Stimulated activated CD4-positive, alpha-beta T cell treated with anti-CD3 and anti-CD28 coated beads, Interleukin-2, amount 100 ng/mL, for 48 hours (primary cell): ENCODE measurements at places on chromosomes 1 and 21.

- DNase-seq: no peak
Measured at GRCh38 chr1:83077411-83077810, 921.5 kb downstream of the TTLL7 start.

GRCh38 chr1:4017636-4018365 is 117.7 kb upstream of the C1orf174 start:
- DNase-seq: no peak

DNA sequence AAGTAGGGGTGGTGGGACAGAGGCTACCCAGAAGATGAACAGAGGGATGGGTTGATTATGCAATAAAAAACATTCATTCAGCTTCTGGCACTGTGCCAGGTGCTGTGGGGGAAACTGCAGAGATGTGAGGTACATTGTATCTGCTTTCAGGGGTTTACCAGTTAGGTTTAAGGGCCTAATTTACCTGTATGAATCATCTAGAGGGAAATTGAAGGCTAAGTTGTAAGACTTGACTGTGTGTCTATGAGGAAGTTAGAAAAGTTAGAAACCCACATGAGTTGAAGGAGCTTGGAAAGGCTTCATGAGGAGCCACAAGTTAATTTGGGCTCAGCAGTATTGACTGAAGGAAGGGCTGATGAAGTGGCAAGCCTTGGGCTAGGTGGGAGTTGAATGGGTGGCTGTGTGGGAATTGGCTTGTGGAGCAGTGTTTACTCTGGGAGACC is 36.7 kb upstream of the APOBEC4 start:
- DNase-seq: no peak

DNA sequence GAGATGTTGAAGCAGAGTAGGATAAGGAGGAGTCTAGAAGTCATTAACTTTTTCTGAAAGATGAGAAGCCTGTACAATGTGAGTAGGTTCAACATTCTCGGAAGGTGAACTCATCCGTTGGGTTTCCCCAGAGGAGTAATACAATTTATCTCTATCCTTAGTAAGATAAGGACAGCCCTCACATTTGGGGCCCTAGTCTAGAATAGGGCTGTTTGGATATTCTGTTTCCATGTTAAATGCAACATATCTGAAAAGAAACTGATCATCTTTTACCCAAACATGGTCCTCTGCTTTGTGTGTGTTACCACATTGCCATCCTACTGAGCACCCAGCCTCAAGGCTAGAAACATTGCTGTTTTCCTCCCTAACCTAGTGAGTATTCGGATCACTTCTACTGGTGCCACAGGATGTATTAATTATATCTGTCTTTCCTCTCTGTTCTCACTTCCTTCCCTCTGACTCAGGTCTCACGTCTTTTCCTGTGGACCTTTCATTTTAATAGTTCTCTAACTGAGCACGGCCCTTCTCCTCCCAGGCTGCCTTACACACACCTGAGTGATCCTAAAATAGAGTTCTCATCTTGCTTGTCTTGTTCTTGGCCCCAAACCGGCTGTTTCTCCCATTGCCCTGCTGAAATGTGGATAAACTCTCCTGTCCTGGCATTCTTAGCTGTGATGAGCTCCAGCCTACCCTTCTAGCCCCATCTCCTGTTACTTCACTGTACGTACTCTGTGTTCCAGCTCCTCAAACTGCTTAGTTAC is 91.7 kb downstream of the CDC14A start:
- no peak for DNase-seq

DNA sequence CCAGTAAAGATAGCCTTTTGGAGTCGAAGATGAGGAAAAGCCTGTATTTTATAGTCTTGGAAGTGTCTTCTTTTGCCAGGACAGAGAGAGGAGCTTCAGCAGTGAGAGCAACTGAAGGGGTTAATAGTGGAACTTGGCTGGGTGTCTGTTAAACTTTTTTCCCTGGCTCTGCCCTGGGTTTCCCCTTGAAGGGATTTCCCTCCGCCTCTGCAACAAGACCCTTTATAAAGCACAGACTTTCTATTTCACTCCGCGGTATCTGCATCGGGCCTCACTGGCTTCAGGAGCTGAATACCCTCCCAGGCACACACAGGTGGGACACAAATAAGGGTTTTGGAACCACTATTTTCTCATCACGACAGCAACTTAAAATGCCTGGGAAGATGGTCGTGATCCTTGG is at the start of gene VCAM1:
Gene VCAM1 (plus strand): TSS at position 253 of the 400 bp plus-strand sequence. CDS start 119 bp downstream, at position 372.
- DNase-seq: no peak

GRCh38 chr21:21034036-21034435 is 35.8 kb downstream of the NCAM2 start:
- no peak for DNase-seq

DNA sequence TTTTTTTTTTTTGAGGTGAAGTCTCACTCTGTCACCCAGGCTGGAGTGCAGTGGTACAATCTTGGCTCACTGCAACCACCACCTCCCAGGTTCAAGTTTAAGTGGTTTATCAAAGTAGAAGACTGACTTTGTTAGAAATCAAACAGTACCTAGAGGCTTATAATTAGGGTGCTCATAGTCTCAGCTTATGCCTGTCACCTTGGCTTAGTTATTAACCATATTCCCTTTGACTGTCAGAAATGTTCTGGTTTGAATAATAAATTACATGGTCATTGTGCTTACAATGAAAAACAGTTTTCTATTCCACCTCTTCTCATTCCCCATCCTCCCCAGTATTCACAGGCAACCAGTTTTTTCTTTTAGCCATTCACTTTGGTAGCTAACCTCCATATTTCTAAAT is 54.8 kb downstream of the CTTNBP2NL start:
- DNase-seq: no peak

DNA sequence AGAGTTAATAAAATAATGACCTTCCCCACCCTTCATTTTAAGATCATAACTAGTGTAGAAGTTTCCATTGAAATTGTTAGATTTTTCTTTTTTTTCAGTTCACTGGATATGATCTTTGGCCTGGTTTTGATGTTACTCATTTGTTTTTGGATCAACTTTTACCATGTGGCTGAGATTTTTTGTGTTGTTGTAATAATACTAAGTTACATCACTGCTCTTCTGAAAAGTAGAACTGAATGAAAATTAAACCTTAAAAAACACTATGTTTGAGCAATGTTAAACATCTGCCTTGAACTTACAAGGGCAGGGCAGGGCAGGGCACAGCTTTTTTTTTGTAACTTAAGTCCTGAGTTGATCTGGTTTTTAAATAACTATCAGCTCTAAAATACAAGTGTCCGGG is 204.8 kb upstream of the ADAMTS5 start:
- no peak for DNase-seq

- DNase-seq: no peak
Measured at GRCh38 chr1:42250164-42250563, 84.9 kb downstream of the FOXJ3 start.
